Left ventricle myocardium inferior (tissue), 1 donor: ENCODE measurements at places on chromosomes 3 and 15.

- H3K27ac ChIP-seq = no peak overlapping the region
- peaks cover 20% of the 10 kb centered on the region for H3K4me1 ChIP-seq
- peaks cover 24% of the 10 kb centered on the region for H3K36me3 ChIP-seq
Measured at GRCh38 chr3:36903119-36903882, 41.6 kb downstream of the TRANK1 start.

DNA sequence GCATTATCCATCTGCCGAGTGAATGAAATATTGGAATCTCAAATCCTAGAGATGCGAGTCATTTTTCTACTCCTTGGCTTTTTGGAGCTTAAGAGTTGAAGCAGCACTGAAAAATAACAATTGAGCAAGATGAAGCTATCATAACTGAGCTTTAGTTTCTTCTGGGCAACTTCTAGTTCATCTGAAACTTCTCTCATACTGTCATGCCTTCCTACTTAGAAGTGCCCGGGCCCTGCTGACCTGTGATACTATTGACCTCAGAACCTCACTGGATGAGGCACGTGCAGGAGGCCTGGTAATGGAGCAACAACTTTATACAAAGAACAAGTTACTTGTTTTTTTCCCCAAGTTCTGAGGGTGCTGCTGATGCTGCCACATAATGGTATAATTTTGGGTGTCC lies 48.5 kb upstream of the P3H2 start:
- H3K36me3 ChIP-seq = no peaks in the 10 kb centered on the region
- DNase-seq = no peak
- H3K27ac ChIP-seq = no peak overlapping the region
- H3K4me1 ChIP-seq = no peaks in the 10 kb centered on the region
- no peak overlapping the region for H3K4me3 ChIP-seq

DNA sequence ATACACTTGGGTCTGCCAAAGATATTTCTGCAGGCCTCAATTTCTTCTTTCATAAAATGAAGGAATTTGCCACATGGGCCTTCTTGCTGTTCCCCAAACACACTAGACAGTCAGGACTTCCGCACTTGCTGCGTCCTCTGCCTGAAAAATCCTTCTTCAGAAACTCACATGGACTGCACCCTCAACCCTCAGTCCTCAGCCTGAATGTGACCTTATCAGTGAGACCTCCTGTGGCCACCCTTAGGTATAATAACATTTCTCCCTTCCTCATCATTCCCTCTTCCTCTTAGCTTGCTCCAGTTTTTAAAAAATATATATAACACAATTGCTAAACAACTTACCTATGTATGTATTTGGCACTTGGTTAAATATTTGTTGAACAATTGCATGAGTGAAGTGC lies 257.5 kb downstream of the MFSD1 start:
- H3K4me3 ChIP-seq = no peak overlapping the region
- no peaks in the 10 kb centered on the region for H3K4me1 ChIP-seq
- H3K27me3 ChIP-seq = no peaks in the 10 kb centered on the region
- H3K36me3 ChIP-seq = no peaks in the 10 kb centered on the region

DNA sequence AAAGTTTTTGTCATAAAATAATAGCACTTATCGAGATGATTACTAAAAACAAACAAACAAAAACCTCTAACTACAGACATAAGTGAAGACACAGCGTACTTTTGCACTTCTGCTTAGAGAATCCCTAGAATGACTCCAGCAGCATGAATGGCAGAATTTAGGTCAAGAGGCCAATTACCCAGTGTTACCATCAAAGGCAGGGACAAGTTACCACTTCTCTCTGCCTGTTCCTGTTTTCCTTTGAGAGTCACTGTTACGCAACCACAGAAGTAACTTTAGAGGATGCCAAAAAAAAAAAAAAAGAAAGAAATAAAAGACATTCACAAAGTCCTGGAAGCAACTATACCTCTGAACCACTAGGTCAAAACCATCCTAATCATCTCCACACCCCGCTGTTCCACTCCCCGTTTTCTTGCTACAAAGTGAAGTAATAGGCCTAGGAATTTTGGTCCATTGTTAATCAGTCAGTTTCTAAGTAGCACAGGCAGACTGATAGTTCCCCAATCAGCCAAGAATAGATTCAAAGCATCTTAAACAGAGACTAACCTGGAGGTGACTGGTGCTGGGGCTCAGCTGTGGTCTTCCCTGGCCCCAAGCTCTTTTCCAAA lies 41.9 kb downstream of the FMN1 start:
- peak overlapping the region; percentile 37 for H3K4me3 ChIP-seq
- no peaks in the 10 kb centered on the region for H3K36me3 ChIP-seq
- H3K27ac ChIP-seq = peak overlapping the region; percentile 23
- no peaks in the 10 kb centered on the region for H3K27me3 ChIP-seq
- no peaks in the 10 kb centered on the region for H3K4me1 ChIP-seq
- DNase-seq = no peak
